Left ventricle myocardium inferior (tissue), 1 donor: ENCODE measurements at places on chromosomes 1 and 21.

DNA sequence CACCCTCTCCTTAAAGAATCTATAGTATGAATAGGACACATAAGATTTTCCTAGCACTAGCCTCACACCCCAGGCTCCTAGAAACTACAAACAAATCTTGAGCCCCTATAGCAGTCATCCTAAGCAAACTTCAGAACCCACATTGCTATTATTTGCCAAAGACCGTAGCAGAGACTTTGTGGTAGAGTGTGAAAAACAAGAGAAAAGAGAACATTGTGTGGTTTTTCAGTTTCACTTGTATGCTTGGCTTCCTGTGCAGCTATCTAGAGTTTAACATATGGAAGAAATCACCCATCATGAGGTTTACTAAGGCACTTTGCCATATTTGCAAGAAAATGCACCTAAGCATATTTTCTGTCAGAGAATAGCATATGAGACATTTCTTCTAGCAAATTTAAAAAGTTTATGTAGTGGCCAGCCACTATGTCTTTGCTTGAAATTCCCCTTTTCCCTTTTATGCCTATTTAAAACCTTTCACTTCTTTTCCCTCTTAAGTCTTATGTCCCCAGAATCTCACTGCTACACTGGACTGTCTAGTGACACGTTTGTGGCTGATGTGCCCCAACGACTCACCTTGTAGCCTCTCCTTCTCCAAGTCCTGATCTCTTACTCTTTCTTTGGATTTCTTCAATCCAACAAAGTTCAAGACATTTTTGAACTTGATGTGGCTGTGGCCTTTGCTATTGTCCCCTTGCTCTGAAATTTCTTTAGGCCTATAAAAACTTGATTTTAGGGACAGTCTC, 25.6 kb downstream of the CCDC190 start:
- no peak overlapping the region for H3K4me3 ChIP-seq
- H3K36me3 ChIP-seq: no peaks in the 10 kb centered on the region
- DNase-seq: no peak
- H3K27me3 ChIP-seq: no peaks in the 10 kb centered on the region
- no peaks in the 10 kb centered on the region for H3K4me1 ChIP-seq

- H3K4me3 ChIP-seq: no peak overlapping the region
- H3K4me1 ChIP-seq: no peaks in the 10 kb centered on the region
- no peak overlapping the region for H3K27ac ChIP-seq
- no peak for DNase-seq
- H3K27me3 ChIP-seq: peaks cover 51% of the 10 kb centered on the region
- H3K36me3 ChIP-seq: no peaks in the 10 kb centered on the region
Observed at GRCh38 chr1:11530731-11531311, 51.9 kb downstream of the DISP3 start.

DNA sequence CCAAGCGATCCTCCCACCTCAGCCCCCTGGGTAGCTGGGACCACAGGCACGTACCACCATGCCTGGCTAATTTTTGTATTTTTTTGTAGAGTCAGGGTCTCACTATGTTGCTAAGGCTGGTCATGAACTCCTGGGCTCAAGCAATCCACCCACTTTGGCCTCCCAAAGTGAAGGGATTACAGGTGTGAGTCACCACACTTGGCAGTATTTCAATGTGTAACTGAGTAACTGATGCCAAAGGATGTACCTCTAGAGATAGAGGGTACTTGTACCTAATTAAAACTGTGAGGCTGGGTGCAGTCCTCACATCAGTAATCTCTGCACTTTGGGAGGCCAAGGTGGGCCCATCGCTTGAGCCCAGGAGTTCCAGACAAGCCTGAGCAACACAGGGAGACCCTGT, 258.7 kb upstream of the DMRTA2 start:
- H3K36me3 ChIP-seq: peaks cover 6% of the 10 kb centered on the region
- H3K27me3 ChIP-seq: no peaks in the 10 kb centered on the region
- no peak overlapping the region for H3K27ac ChIP-seq
- peaks cover 3% of the 10 kb centered on the region for H3K4me1 ChIP-seq
- no peak for DNase-seq

DNA sequence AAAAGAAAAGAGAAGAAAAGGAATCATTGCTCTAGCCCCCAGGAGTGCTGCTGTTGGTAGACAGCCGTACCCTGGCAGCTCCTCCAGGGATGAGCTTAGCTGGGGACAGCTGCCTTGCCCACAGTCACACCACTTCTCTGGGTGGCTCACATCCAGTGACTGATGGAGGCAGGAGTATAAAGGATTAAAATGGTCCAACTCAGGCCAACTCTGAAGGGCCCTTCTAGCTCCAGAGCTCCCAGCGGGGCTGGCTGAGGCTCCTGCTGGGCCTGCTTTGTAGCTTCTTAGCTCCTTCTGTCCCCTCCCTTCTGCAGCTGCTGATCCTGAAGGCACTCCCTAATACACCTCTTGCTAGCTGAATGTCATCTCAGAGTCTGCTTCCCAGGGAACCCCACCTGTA, 4.4 kb downstream of the CITED4 start:
- H3K4me1 ChIP-seq: peaks cover 35% of the 10 kb centered on the region
- no peaks in the 10 kb centered on the region for H3K27me3 ChIP-seq
- no peaks in the 10 kb centered on the region for H3K36me3 ChIP-seq
- H3K27ac ChIP-seq: no peak overlapping the region
- no peak for DNase-seq

- no peak overlapping the region for H3K27ac ChIP-seq
- H3K4me1 ChIP-seq: peaks cover 33% of the 10 kb centered on the region
- H3K36me3 ChIP-seq: no peaks in the 10 kb centered on the region
- peak overlapping the region; percentile 65 for H3K4me3 ChIP-seq
Observed at GRCh38 chr1:114154146-114154962, 685 bp upstream of the SYT6 start.

DNA sequence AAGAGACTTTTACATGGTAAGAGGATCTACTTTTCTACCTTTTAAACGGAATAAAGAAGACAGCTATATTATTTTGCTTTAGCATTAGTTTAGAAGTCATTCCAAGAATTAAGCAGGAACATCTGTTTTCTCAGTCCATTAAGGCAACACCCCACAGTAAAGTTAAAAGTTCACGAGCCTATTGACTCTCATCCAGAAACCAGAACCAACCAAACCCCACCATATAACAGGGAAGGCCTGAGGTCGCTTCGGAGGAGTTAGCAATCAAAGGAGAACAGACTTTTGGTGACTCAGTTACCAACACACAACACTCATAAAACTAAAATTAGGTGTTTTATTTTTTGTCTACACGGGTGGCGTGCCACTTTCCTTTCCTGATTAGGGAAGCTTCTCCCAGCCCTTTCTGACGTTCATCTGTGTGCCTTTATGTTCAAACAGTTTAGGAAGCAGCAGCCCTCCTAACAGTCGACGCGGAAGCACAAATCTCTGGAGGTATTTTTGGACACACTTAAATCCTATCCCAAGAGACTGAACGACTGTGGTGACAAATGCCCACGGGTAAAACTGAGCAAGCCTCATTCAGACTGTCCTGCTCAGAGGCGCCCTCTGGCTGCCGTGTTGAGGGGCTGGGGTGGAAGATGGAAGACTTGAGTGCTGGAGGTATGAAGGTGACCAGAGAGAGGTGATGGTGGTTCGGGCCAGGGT, 8.6 kb upstream of the PLA2G2C start:
- H3K27ac ChIP-seq: peak overlapping the region; percentile 39
- H3K4me3 ChIP-seq: peak overlapping the region; percentile 27
- peak; percentile 65 for DNase-seq
- peaks cover 72% of the 10 kb centered on the region for H3K27me3 ChIP-seq
- H3K4me1 ChIP-seq: peaks cover 5% of the 10 kb centered on the region

- H3K36me3 ChIP-seq: no peaks in the 10 kb centered on the region
- no peak for DNase-seq
- no peak overlapping the region for H3K27ac ChIP-seq
- H3K4me3 ChIP-seq: no peak overlapping the region
Observed at GRCh38 chr21:43331962-43332828, 94.7 kb downstream of the SIK1 start.

GRCh38 chr1:226632169-226632879, 83.8 kb downstream of the STUM start:
- peaks cover 46% of the 10 kb centered on the region for H3K4me1 ChIP-seq
- peaks cover 11% of the 10 kb centered on the region for H3K36me3 ChIP-seq
- DNase-seq: no peak
- H3K4me3 ChIP-seq: no peak overlapping the region
- H3K27me3 ChIP-seq: no peaks in the 10 kb centered on the region

DNA sequence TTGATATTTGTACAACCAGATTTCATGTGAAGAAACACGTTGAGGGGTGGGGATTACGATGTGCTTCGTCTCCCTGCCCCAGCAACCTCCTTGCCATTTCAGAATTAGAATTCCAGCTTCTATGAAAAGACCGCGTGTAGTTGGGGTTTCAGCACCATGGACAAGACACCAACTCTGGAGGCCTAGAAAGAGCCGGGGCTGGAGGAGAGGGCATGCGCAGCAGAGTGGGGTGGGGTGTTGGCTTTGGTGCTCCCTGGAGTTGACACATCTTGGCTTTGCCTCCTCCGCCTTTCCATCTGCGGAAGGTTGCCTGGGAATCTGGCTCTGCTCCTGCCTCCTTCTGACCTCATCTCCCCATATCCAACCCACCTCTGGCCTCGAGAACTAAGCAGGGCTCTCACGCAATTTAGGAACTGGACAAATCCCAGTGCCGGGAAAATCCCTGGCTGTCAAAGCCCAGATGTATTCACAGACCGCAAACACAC, 11.8 kb downstream of the HTR6 start:
- H3K4me3 ChIP-seq: no peak overlapping the region
- no peak overlapping the region for H3K27ac ChIP-seq
- peak; percentile 69 for DNase-seq
- H3K4me1 ChIP-seq: no peaks in the 10 kb centered on the region
- peaks cover 50% of the 10 kb centered on the region for H3K27me3 ChIP-seq
- no peaks in the 10 kb centered on the region for H3K36me3 ChIP-seq

DNA sequence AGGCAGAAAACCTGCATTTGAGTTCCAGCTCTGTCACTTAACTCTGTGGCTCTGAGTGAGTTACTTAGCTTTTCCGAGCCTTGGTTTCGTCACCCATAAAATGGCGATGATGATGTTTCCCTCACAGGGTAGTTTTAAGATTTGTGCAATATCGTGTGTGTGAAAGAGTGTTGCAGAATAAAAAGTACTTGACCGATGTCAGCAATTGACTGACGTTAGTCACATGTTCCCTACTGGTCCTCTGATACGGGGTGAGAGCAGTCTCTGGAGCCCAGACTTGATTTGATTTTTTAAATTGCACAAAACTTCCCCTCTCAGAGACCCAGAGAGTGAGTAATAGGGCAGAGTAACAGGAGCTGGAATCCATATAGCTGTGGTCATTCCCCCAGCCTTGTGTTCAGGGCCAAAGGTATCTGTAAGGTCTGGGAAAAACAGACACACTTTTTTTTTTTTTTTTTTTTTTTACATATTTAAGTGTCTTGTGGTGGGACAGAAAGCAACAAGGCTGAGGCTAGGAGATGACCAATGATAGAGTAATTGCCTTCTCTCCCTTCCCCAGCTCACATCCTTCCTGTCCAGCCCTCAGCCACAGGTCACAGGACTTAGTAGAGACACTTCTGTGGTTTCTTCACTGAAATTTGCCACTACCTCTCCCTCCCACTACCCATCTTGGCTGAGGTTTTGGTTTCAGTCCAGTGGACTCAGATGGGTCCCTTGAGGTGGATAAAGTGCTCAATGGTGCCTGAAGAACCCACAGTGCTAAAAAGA, 2.0 kb downstream of the FCER1G start:
- no peak for DNase-seq
- peak overlapping the region; percentile 46 for H3K4me3 ChIP-seq
- H3K27me3 ChIP-seq: no peaks in the 10 kb centered on the region
- peak overlapping the region; percentile 61 for H3K27ac ChIP-seq

DNA sequence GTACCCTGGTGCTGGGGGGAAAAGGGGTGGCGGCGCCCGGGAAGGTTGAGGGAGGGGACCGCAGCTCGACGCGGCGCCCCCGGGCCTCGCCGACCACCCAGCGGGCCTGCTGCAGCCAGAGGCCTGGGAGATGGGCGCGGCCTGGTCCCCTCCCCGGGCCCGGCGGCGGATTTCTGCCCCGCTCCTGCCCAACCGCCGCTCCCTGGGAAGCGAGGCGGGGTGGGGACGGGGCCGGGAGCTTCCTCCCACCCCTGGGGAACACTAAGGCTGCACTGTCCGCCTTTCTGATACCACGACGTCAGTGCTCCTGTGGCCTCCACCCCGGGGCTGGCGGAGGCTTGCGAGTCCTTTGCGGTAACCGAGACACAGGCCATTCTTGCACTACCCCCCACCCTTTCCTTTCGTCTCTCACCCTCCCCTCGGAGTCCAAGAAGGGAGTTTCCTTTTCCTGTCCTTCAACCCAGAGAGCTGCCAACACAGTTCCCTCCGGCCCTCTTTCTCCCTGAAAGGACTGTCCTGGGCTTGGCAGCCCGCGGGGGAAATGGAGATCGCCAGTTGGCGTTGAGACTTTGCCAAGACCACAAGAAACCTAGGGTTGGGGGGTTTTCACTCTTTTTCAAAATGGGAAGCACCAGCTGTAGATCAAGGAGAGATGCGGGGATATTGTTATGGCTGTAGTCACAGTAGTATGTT, 742 bp downstream of the SH3GLB1 start:
- peaks cover 65% of the 10 kb centered on the region for H3K4me1 ChIP-seq
- DNase-seq: peak; percentile 70
- H3K36me3 ChIP-seq: no peaks in the 10 kb centered on the region
- no peaks in the 10 kb centered on the region for H3K27me3 ChIP-seq
- H3K4me3 ChIP-seq: peak overlapping the region; percentile 91

- no peaks in the 10 kb centered on the region for H3K27me3 ChIP-seq
- no peak overlapping the region for H3K27ac ChIP-seq
- no peaks in the 10 kb centered on the region for H3K36me3 ChIP-seq
- DNase-seq: no peak
- H3K4me1 ChIP-seq: peaks cover 51% of the 10 kb centered on the region
- no peak overlapping the region for H3K4me3 ChIP-seq
Observed at GRCh38 chr1:178166429-178167024, 72.6 kb downstream of the RASAL2 start.

GRCh38 chr1:59927213-59927612, 640 bp upstream of the CYP2J2 start:
- H3K4me1 ChIP-seq: peaks cover 9% of the 10 kb centered on the region
- no peaks in the 10 kb centered on the region for H3K36me3 ChIP-seq
- DNase-seq: no peak

GRCh38 chr1:64595871-64596515, 126.1 kb downstream of the CACHD1 start:
- no peaks in the 10 kb centered on the region for H3K27me3 ChIP-seq
- DNase-seq: no peak
- no peaks in the 10 kb centered on the region for H3K36me3 ChIP-seq
- no peak overlapping the region for H3K27ac ChIP-seq
- H3K4me3 ChIP-seq: no peak overlapping the region
- peaks cover 16% of the 10 kb centered on the region for H3K4me1 ChIP-seq

DNA sequence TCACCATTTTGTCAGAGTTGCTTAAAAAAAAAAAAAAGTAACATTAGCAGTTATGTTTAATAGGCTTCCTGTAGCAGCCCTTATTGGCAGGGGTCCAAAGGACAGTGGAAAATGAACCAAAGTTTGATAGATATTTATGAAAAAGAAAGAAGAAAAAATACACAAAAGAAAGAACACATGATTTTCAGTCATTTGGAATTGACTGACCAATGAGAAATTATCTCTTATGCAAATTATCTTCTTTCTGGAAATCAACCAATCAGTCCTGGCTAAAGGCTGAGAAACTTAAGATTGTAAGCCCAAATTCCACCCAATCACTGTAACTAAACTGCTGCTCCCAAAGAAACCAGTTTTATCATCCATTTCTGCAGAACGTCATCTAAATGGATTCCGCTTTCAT, 282.4 kb downstream of the TM2D1 start:
- H3K27ac ChIP-seq: peak overlapping the region; percentile 84
- no peak overlapping the region for H3K4me3 ChIP-seq
- H3K36me3 ChIP-seq: no peaks in the 10 kb centered on the region
- no peak for DNase-seq
